Activated T-helper 1 cell treated with Interleukin-2 at 50 U/mL for 16 hours (primary cell): ENCODE measurements at places on chromosomes 2 and 18.

- no peak for DNase-seq
These were observed 41.2 kb downstream of the M1AP start for GRCh38 chr2:74606927-74607326.

GRCh38 chr2:68487773-68488355, 20.5 kb downstream of the APLF start:
- no peak for DNase-seq

- DNase-seq = no peak
These were observed 20.8 kb upstream of the MYO3B start for GRCh38 chr2:170157025-170157684.

- DNase-seq = no peak
These were observed 223.6 kb downstream of the C1D start for GRCh38 chr2:67839242-67839641.

DNA sequence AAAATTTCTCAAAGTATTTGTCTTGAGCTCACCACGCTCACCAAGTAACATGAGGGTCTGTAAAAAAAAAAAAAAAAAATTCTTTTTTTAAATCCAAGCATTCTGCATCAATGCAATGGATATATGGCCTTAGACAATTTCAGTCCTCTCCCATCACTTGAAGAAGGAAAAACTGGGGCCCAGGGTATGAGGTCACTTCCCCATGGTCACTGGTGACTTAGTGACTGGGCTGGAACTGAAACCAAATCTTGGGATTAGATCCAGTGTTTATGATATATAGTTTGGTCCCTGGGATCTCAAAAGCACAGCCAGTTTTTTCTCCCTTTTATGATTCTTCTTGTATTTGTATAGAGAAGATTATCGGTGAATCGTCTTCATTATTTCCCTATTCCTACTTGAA, 477.9 kb upstream of the TNP1 start:
- DNase-seq = no peak

- DNase-seq = no peak
These were observed 60.3 kb downstream of the LONRF2 start for GRCh38 chr2:100262046-100262445.

GRCh38 chr18:62449490-62450104, 73.2 kb upstream of the ZCCHC2 start:
- no peak for DNase-seq

- DNase-seq = no peak
These were observed 133.4 kb upstream of the GLI2 start for GRCh38 chr2:120602251-120602650.

DNA sequence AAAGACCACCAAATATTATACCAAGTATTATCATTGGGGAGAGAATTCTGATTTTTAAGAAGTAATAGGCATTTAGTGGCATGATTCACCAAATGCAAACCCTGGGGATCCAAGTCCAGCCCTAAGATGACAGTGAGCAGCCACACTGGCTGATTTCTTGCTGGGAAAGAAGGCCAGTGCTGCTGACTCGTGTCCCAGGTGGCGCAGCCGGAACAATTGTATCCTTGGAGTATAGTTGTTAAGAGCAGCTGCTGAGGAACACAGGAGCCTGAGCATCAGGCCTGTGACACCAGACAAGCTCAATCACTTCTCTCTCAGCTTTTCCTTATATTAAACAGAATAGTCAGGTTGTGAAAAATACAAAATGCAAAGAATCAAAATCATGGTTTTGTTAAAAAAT, 48.4 kb downstream of the LRP1B start:
- no peak for DNase-seq

GRCh38 chr2:173090276-173090877, 14.7 kb downstream of the MAP3K20 start:
- no peak for DNase-seq
